Hippocampal formation (tissue), 2 donors: ENCODE measurements at places on chromosomes 2 and 18.
A peak's percentile ranks its signal among the peaks of the same experiment; 100 is the strongest.

GRCh38 chr2:42721898-42722297 is 42.0 kb downstream of the OXER1 start:
- no peak for DNase-seq

DNA sequence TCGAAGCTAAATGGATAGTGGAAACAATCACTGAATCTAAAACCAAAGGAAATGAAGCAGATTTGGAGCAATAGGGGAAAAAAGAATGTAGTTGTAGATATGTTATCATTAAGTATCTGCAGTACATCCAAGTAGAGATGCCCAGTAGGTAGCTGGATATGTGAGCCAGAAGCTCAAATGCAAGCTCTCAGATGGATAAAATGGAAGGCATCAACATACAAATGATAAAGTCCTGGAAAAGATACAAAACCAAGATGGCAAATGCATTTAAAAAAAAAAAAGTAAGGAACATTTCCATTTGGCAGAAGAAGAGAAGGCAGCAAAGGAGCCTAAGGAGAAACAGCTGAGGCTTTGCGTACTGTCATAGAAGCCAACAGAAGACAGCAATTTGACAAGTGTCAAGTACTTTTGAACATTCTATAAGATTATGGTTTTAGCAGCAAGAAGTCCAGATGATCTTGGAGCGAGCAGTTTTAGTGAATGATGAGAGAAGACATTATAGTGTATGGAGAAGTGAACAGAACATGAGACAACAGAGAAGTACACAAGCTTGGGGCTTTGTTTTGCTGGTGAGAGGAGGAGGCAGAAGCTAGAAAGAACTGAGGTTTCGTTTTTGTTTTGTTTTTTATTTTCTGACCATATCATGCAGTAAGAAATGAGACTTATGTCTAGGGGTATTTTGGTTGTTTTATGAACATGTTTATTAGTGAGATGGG is 18.3 kb downstream of the ROCK2 start:
- no peak for DNase-seq

DNA sequence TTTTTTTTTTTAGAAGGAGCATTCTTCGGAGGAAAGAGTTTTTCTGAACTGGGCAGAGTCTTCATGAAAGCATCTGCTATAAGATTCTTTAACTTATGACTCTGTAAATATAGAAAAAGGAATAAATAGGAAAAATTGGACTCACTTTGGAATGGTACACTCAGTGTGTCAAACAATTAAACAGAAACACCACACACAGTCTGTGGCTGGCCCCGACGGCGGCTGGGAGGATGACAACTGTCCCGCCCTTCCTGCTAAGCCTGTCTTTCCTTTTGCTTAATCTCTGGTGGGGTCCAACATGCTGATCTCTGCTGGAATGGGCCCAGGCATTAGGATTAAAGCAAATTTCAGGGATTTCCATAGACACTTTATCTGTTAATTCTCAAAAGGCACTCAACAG is 12.5 kb upstream of the RAB31 start:
- DNase-seq: no peak

DNA sequence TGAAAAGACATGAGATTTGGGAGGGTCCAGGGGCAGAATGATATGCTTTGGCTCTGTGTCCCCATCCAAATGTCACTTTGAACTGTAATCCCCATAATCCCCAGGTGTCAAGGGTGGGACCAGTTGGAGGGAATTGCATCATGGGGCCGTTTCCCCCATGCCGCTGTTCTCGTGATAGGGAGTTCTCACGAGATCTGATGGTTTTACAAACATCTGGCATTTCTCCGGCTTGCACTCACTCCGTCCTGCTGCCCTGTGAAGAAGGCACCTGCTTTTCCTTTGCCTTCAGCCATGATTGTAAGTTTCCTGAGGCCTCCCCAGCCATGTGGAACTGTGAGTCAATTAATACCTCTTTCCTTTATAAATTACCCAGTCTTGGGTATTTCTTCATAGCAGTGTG is 51.4 kb downstream of the LPIN1 start:
- DNase-seq: no peak

DNA sequence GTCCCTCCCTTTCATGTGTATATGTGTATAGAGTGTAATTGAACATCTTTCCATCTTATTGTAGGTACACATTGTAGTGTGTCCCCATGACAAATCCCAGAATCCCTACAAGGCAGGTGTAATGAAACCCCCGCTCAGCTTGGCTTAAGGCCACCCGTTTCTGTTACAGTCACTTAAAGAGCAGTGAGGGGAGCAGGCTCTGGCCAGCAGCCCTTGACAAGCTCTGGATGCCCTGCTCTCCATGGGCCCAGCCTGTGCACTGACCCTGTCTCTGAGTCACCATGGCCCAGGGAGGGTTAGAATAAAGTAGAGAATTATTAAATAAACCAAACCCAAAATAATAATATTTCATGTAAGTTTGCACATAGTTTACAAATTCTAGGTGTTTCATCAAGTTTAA is 17.2 kb upstream of the MAL start:
- no peak for DNase-seq

DNA sequence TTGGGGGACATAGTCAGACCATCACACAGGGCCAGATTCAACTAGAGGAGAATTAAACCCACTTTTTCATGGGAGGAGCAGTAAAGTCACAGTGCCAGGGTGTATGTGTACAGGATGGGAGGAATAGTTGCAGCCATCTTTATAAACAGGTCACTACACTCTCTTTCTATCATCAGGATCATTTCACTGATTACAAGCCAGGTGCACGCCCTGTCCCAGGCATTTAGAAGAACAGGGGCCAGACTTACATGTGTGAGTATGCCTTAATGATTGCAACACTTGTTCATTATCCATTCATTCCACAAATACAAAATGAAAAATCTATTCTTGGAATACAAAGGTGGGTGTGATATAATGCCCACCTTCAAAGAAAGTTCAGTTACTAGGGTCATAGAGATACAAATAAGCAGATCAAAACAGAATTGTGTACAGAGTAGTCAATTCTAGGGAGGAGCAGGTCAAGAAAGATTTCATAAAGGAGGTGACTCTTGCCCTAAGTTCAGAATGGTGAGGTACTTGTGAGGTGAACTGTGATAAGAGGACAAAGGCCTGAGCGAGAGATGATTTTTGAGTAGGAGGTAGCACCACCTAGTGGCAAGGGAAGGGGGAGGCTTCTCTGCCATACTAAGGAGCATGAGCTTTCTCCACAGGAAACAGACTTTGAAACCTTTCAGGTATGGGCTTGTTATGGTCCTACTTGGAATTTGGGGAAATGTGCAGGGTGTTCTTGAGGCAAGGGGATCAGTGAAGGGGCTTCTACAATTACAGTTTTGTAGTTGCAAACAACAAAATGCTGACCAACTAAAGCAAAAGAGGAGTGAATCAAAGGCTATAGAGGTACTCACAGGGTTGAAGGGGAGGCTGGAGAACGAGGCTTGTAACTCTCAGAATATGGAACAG is 156.3 kb downstream of the SUCLG1 start:
- peak; percentile 40 for DNase-seq

GRCh38 chr2:144950899-144951560 is 431.1 kb upstream of the ZEB2 start:
- no peak for DNase-seq

GRCh38 chr2:147679955-147680531 is 164.8 kb upstream of the ACVR2A start:
- no peak for DNase-seq

DNA sequence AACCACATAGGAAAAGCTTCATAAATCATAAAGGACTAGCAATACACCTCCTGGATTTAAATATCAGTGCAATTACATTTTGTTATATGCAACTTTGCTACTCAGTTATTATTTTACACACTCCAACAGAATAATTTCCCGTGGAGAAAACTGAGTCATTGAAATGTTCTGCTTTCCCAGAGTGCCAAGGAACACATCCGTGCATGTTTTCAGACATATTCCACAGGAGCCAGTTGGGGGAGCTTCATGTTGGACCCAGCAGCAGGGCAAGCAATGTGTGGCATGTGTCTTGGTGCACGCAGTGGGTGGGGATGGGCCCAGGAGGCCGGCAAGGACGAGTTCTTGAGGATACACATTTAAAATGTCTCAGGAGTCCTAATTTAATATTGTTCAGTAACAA is 14.4 kb upstream of the SMIM21 start:
- no peak for DNase-seq

- DNase-seq: no peak
These were observed 312.9 kb downstream of the PRKCE start for GRCh38 chr2:45964223-45964841.

- DNase-seq: no peak
These were observed 4.4 kb upstream of the ANKRD23 start for GRCh38 chr2:96848264-96848663.

GRCh38 chr18:72868585-72869225 is 918 bp upstream of the NETO1 start:
- no peak for DNase-seq

- no peak for DNase-seq
These were observed 252.5 kb downstream of the XIRP2 start for GRCh38 chr2:167140767-167141166.

DNA sequence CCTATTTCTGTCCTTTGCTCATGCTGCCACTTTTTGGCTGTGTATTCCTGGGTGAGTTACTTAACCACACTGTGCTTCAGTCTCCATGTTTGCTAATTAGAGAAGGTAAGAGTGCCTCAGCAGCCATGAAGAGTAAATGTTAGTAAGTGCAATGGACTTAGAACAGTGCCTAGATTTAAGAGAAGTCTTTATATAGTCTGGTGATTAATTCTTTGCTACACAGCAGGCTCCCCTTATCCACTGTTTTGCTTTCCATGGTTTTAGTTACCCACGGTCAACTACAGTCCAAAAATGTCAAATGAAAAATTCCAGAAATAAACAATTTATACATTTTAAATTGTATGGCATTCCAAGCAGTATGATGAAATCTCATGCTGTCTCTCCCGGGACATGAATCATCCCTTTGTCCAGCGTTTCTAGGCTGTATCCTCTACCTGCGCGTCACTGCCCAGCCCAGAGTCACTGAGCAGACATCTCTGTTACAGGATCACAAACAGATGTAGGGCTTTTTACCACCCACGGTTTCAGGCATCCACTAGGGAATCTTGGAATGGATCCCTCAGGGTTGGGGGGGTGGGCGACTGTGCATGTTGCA is 91.0 kb downstream of the CTIF start:
- DNase-seq: no peak

DNA sequence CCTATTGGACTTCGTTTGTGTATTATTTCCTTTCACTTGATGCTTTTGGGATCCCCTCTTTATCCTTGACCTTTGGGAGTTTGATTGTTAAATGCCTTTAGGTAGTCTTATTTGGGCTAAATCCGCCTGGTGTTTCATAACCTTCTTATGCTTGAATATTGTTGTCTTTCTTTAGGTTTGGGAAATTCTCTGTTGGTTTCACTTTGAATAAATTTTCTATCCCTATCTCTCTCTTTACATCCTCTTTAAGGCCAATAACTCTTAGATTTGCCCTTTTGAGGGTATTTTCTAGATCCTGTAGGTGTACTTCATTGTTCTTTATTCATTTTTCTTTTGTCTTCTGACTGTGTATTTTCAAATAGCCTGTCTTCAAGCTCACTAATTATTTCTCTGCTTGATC is 354.7 kb downstream of the PARD3B start:
- DNase-seq: no peak

DNA sequence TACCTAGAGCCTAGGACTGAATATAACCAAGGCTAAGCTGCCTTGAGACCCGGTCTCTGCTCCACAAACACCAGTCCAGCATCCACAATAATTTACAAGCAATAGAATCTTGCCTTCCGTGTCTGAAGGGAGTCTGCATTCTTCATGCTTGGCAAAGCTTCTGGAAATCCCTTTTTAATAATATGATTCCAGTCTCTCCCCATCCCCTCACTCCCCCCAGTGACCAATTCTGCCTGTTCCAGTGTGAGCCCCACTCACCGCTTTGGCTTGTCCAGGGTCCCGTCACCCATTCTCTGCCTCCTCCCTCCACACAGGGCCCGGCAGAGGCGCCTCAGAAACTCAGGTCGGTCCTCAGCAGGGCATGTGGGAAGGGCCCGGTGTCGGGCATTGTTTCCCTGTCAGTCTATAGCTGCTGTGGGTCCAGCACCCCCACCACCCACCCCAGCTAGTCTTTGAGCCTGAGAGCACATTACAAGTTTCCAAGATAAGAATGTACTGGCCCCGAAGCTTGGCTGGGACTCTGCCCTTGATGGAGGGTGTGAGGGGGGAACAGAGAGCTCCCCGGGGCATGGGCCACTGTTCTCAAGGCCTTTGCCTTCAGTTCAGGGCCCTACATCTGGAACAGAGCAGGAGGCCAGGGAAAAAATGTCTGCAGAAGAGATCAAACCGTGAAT is 129.7 kb upstream of the MYCN start:
- DNase-seq: no peak

DNA sequence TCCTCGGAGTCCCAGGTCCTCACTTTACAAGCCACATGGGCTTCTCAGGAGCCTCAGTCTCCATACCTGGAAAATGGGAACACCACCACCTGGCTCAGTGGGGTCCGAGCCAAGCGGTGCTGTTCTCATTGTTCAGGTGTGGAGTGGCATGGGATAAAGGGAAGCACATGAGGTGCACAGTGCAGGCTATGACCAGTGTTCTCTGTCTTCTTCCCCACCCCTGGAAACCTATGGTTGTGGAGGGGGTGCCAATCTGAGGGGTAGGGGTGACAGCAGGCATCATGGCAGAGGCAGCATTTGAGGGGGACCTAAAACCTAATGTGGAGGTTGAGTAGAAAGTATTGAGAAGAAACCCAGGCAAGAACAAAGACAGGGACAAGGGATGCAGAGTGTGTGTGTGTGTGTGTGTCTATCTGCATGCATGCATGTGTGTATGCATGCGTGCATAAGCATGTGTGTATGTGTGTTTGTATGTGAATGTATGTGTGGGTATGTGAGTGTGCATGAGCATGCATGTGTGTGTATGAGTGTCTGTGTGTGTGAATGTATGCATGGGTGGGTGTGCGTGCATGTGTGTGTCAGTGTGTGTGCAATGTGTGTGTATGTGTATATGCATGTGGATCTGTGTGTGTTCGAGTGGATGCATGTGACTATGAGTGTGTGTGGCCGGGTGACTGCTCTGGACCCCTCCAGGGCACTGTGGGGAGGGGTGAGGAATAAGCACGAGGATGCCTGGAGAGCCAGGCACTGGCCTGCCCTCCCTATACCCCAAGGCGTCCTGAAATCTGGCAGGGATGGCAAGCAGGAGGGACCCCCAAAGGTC is 4.0 kb downstream of the KIF1A start:
- DNase-seq: no peak

- no peak for DNase-seq
These were observed 4.8 kb downstream of the TMEM200C start for GRCh38 chr18:5890331-5891183.

GRCh38 chr18:23105581-23106219 is 29.6 kb upstream of the CABLES1 start:
- DNase-seq: no peak

- no peak for DNase-seq
These were observed 180.9 kb downstream of the BCL2 start for GRCh38 chr18:63138436-63139340.
